ENCODE measurements at places on chromosomes 13 and 19.

GRCh38 chr19:36488846-36489117, 579 bp downstream of the ZNF566 start:
- DNase-seq = peak; percentile 54

- DNase-seq = no peak
Observed at GRCh38 chr19:32651729-32652140, 23.2 kb downstream of the ANKRD27 start.

GRCh38 chr13:91278888-91279287, 68.6 kb upstream of the MIR17HG start:
- no peak for DNase-seq

GRCh38 chr19:3945838-3946237, 13.0 kb downstream of the NMRK2 start:
- DNase-seq = no peak

DNA sequence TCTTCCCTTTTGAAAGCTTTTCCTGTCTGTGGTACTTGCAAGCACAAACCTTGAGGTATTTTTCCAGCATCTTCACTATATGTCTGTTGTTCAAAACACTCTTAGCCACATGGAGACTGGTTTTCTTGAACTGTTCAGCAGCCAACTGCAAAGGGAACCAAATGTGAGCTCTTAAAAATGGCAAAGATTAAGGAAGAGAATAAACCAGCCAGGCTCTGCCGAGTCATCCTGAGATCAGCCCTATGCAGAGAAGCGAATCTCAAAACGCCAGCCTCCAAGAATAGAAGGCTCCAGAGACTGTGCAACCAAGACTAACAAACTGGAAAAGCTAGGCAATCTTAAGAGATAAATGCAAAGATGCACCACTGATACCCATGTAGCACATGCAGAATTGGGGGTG, 20.7 kb downstream of the AKAP8 start:
- DNase-seq = no peak

- DNase-seq = no peak
Observed at GRCh38 chr19:45251452-45252354, 632 bp downstream of the MARK4 start.

DNA sequence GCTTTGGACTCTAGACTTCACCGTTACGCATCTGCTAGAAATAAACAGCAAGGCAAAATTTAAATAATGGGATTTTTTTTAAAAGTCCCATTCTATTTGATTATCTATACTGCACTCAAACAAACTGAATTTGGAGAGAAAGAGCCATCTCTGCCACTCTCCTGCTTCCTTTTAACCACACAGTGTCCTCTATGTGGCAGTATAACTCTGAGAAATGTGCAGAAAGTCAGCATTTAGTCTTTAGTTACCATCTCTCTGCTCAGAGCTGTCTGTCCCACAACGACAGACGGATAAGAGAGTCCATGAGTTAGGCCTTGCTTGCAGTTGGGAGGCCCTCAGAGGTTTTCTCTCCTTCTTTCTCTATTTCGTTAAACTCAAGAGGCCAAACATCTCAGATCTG, 21.2 kb downstream of the CCNA1 start:
- no peak for DNase-seq

DNA sequence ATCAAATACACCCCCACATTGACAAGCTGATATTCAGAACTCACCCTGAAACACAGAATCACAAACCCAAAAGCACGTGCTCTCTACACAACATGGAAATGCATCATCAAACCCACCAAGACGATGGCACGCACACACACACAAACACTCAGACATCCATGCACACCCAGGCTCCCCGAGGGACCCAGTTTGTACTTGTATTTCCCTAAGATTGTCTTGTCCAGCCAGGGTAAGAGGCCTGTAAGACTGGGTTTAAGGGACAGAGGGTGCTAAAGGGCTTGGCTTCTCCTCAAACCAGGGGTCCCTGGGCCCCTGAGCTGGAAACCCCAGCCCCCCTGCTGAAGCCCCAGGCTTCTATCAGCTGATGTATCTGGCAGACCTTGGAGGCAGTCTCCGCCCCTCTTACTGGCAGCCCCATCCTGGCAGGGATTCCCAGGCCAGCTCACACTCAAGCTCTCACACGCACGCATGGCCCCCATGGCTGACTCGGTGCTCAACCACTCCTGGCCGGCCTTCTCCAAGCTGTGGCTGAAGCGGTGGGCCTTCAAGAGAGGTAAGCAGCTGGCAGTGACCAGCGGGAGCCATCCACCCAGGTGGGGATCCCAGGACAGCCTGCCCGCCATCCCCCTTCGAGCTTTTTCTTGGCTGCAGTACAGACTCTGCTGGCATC, 6.5 kb downstream of the ARHGEF18 start:
- DNase-seq = no peak

DNA sequence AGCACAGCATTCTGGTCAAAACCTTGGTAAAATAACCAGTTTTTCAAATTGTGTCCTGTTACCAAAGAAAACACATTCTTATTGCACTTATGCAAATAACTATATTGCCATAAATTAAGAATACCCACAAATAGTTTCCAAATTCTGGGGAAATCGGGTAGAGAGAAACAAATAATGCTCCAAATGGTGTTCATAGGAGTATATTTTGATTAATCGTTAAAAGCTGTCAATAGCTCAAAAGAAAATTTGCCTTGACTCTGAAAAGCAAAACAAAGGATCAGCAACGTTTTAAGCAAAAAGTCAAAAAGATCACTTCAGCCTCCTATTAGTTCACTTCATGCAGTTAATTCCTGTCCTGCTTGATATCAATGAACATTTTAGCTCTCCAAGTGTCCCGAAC, 22.2 kb upstream of the CEACAM21 start:
- DNase-seq = no peak

DNA sequence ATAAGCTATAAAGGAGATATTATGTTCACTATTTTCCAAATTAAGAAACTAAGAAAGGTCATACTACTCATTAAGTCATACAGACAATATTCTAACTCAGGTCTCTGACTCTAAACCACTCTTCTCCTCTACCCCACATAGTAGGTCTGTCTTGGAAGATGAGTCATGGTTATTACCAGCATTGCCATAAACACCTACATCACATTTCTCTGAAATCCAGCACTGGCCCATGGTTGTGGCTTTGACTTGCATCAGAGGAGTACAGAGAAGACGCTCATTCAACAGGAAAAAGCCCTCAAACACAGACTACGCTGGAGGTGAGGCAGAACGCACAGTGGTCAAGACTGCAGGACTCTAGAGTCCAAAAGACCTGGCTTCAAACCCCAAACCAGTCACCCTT, 476.8 kb downstream of the COG6 start:
- DNase-seq = no peak

- no peak for DNase-seq
Observed at GRCh38 chr13:97492257-97492656, 58.3 kb downstream of the RAP2A start.

- no peak for DNase-seq
Observed at GRCh38 chr13:33743438-33744368, 74.2 kb upstream of the RFC3 start.

DNA sequence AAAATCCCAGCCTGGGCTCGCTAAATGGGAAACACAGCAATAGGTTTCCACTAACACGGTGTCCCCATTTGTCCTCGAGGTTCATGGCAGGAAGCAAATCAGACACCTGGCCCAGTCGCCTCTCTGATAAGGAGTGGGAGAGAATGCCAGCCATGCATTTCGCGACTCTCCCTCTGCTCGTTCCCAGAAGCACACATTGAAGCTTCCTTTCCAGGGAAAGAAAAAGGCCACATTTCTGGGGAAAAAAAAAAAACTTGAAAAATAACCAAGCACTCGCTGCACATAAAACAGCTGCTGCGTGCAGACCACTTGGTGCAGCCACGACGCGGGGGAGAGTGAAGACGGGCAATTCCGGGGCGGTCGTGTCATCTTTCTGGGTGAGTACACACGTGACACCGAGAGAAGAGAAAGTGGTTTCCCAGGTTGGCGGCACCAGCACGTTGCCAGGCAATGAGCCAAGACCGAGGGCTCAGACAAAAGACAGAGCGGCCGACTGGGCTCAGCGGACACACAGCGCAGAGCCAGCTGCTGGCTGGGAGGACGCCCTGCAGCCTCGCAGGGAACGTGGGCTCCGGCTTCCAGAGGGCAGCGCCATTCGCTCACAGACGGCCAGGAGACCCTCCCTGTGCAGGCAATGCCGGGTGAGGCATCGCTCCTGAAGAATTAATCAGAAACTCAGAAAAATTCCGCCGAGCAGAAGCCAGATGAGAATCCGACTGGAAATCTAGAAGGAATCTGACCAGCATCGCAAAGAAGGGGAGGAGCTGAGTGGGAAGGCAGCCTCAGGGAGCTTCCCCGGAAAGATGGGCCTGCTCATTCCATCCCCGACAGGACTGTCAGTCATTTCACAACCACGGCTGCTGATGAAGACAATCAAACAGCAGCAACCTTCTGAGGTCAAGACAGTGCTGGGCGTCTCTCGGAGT, 83.2 kb upstream of the IRS2 start:
- DNase-seq = no peak

DNA sequence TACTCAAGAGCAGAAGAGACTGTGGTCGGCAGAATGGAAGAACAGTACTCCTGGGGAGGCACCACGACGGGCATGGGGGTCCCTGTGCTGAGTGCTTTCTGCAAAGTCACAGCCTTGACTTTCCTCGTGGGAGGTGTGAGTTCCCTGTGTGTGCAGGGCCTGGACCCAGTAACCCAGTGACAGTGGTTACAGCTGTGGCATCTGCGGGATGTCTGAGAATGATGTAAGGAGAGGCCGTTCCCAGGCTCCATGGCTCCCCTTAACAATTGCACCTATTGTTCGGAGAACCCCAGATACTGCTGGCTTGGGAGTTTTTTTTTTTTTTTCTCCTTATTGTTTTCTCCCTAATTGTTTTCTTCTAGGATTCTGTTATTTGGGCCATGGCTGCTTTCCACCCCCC, 5.1 kb upstream of the NANOS2 start:
- no peak for DNase-seq

- no peak for DNase-seq
Observed at GRCh38 chr19:49631014-49631588, 8.8 kb downstream of the RRAS start.

GRCh38 chr13:99724633-99725517, 223.6 kb downstream of the TM9SF2 start:
- DNase-seq = no peak

DNA sequence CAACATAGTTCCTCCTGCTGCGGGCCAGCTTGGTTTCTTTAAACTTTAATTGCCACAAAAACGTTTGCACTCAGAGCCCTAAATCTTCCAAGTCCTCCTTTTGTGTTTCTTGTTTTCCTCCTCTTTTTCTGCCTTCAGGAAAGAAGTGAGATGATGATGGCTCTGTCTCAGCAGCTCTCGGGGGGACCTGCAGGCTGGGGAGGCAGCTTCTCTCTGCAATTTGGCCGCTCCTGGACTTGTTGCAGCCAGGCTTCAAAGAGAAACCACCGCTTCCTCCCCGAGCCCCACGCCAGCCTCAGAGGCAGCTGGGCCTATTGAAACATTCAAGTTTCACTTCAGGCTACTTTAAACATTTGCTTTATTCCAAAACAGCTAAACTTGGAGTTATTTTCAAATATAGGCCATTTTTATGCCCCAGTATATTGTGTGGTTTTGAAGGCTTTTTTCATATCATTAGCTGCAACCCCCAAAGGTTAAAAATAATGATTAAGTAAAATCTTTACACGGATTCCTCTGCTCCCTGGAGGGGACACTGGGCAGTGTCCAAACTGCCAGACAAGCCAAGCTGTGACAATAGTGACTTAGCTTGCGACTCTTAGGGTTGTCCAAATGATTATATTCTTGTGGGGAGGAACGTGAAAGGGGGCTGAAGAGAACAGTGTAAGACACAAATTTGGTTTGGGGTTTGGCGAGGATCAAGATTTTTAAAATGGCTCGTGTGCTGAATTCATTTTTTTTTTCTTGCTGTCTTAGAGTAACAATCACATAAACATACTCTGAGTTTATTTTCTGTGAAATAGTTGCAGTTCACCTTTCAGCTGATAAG, 330.8 kb downstream of the DLEU7 start:
- DNase-seq = no peak

DNA sequence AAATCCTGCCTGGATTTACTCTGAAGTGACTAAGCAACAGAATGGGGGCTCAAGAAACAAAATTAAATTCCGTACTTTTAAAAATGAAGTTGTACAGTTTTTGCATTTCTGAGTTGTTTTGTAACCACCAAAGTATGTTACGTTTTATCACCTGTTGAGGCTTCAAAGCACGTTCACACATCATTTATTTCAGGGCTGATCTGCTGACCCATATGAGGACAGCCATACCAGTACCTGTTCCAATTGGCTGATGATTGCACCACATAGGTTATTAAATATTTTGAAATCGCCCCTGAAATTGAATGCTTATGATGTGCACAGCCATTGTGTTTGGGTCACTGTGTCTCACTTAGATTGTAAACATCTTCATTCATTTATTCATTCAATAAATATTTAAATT, 72.0 kb upstream of the FLT1 start:
- no peak for DNase-seq

GRCh38 chr13:36552334-36552733, 120.0 kb downstream of the CCNA1 start:
- no peak for DNase-seq

- DNase-seq = no peak
Observed at GRCh38 chr13:75836441-75836840, 200.3 kb downstream of the LMO7 start.

DNA sequence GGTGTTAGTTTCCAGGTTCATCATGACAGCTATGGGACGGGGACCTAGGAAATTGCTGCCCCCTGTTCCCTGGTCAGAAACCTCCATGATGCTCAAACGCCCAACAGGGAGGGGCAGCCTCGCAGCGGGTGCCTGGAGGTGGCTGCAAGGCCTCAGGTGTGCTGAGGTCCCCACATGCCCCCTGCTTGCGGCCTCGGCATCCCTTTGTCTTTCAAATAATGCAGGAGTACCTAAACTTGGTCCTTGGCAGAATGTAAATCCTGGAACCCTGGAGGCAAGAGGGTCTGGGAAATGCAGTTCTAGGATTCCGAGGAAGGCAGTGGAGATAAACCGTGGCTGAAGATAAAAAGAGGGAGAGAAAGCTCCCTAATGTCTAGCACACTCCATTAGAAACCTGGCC, 52.4 kb downstream of the SKA3 start:
- no peak for DNase-seq

DNA sequence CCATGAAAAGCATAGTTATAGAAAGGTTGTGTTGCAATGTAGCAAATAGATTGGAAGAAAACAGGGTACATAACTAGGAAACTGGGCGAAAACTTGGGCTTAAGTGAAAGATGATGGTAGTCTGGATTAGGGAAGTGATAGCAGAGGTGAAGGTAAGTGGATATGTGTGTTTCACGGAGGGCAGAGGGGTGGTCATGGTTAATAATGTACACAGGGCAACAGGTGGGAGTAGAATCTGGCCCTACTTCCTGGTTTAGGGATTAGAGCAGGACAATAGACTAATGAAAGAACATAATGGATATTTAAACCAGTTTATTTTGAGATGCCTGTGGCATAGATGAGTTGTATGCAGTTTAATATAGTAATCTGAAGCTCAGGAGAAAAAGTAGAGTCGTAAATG, 257.3 kb upstream of the SPRY2 start:
- DNase-seq = no peak

Measured in HuH-7.5 (cell line).